ENCODE measurements at places on chromosomes 12 and 14.

- DNase-seq = no peak
Observed at GRCh38 chr12:50603817-50604639, 99.2 kb downstream of the DIP2B start.

DNA sequence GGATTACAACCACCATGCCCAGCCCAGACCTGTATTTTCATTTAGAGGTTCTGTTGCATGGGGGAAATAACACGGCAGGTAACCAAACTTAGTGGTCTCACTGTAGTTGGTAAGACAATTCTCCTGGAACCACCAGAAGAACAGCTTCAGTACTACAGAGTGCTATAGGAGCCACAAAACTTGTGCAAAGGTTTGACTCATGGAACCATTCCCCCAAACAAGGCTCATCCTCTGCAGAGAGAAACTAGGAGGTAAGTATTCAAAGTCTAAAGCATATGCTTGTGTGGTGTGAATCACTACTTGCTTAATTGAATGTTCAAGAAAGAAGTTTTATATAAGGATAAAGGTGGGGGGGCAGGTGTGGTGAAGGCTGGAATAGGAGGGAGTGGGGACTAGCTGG lies 58.7 kb downstream of the GNS start:
- DNase-seq = no peak

DNA sequence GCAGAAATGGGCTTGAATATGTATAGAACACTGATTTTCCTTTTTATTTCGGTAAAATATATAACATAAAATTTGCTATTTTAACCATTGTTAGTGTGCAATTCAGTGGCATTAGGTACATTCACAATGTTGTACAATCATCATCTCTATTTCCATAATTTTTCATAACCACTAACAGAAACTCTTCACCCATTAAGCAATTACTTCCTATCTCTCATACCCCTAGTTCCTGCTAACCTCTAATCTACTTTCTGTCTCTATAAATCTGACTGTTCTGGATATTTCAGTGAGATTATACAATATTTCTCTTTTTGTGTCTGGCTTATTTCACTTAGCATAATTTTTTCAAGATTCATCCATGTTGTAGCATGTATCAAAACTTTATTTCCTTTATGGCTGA lies 8.9 kb upstream of the RNF212B start:
- DNase-seq = no peak

DNA sequence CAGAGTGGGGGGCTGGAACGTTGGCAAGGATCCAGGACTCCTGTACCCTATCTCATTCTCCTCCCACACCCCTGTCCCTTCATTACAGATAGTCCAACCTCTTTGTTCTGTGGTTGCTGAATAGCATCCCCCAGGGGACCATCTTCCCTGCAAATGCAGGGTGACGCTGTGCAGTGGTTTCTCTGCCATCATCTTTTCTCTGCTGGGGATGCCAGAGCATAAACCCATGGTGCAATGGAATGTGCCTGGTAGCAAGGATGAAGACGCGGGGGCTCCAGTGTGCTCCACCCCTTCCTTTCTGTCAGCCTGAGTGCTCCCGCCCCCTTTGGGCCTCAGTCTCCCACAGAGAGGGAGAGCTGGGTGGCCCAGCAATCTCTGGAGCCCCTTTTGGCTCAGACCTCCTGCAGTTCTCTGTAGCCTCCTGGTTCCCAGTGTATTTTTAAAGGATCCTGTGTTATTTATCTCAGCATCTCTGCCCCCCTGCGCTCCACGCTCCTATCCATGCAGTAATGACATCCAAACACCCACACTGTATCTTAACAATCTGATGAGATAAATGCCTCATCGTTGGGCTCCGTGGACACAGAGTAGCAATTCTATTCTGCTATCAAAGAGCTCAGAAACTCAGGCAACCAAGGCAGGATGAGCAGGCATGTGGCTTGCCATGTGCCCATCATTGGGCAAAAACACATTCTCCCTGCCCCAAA lies 212.8 kb downstream of the CACNA1C start:
- no peak for DNase-seq

DNA sequence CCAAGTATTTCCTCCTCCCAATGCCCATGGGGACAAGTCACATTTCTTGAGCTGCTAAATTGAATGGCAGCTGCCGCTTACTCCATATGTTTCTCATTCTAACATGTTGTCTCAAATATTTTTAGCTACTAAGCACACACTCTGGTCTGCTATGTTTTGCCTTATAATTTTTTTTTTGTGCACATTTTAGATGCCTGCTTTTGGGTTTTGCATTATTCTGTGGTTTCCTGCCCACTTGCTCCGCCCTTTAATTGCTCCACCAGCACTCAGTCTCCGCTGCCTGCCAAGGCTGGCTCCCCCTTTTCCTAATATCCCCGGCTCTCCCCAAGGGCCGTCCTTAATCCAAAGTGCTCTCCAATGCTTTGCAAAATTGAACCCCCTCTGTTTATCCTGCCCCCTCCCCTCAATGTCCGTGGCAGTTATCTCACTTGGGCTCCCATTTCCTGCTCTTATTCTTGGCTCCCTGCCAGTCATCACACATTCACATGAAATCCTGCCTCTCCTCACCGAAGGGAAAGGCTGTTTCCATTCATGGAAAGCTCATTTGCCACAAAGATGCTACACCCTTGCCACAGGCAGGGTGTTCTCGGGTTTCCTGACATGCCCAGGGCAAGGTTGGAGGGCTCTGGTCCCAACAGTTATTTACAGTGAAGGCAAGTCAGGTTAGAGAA lies 79.4 kb downstream of the C12orf75 start:
- DNase-seq = no peak

DNA sequence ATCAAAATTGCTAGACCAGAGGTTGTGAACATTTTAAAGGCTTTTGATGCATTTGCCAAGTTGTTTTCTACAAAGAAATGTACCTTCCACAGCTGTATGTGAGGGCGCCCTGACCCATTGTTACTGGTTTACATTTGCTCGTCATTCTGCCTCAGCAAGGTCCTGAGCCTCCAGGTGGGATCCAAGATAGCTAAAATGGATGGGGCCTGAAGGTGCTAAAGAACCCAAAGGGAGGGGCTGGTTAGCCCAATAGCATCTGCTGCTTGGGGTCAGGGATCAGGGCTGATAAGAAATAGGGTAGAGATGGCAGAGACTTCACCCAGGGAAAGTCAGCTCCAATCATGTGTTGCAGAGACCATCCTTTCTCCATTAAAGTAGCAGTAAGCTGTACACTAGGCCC lies 43.1 kb downstream of the GALNT16 start:
- no peak for DNase-seq

GRCh38 chr14:106318700-106319099 lies 792.3 kb downstream of the TMEM121 start:
- DNase-seq = no peak

DNA sequence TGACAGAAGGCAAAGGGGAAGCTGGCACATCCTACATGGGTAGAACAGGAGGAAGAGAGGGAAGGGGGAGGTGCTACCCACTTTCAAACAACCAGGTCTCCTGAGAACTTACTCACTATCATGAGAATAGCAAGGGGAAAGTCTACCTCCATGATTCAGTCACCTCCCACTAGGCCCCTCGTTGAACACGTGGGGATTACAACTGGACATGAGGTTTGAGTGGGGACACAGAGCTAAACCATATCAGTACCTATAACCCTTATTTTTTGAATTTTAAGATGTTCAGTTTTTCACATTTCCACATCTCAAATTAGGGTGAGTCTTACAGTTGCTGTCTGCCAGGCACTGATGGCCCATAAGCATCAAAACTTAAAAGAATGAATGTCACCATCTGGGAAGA lies 80.2 kb upstream of the ST8SIA1 start:
- no peak for DNase-seq

- no peak for DNase-seq
Observed at GRCh38 chr14:76228138-76228537, 76.4 kb downstream of the GPATCH2L start.

GRCh38 chr12:66573605-66574004 lies 105.3 kb downstream of the GRIP1 start:
- no peak for DNase-seq

- DNase-seq = no peak
Observed at GRCh38 chr12:4386801-4387200, 7.3 kb upstream of the FGF23 start.

- DNase-seq = no peak
Observed at GRCh38 chr14:45199230-45199629, 53.8 kb downstream of the MIS18BP1 start.

DNA sequence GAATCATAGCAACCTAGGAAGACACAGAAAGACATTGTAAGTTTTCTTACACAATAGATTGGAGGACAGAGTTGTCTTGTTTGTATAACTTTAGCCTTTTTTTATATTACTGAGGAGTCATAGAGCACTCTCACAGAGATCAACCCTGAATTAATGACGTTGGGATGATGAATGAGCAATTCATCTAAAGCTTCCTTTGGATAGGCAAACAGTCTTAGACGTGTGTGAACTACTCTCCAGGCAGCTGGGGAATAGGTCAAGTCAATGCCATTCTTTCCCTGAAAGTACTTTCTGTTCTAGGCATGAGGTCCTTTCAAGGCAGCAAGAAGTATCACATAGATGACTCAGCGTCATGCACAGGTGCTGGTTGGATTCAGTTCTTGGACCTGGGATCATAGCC lies 369.1 kb upstream of the NOVA1 start:
- DNase-seq = no peak

Measured in stimulated activated CD8-positive, alpha-beta memory T cell treated with anti-CD3 and anti-CD28 coated beads, Interleukin-12 subunit alpha, Interleukin-12 subunit beta, amount 100 ng/mL, for 1 hour (primary cell).